NCI-H526 (cell line): ENCODE measurements at places on chromosomes 12 and 14.

GRCh38 chr12:94289461-94290312 is 141.3 kb downstream of the PLXNC1 start:
- no peak for DNase-seq

GRCh38 chr12:55142669-55143565 is 16.7 kb downstream of the OR9K2 start:
- DNase-seq = peak; percentile 7

GRCh38 chr12:69896653-69897381 is 71.8 kb downstream of the MYRFL start:
- DNase-seq = no peak

DNA sequence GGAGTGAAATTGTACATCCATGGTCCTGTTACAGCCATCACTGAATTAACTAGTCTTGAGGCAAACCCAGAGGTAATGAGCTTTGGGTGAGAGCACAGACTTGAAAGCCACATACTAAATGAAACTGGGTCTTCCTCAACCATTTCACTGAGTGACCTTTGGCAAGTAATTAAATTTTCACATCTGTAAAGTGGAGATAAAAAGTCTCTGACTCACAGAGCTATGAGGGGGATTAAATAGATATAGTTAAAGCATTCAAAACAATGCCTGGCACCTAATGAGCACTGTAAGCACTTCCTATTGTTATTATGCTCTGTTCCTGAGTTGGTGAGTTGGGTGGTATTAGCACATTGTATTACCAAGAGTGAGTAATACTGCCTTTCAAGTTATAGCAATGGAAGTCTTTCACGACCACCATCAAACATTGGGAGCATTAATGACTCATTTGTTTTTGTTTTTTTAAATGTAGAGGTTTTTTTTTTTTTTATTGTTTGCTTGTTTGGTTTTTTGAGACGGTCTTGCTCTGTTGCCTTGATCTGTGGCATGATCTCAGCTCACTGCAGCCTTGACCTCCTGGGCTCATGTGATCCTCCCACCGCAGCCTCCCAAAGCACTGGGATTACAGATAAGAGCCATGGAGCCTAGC is 12.5 kb upstream of the STRN3 start:
- no peak for DNase-seq

GRCh38 chr12:131380965-131381705 is 329.8 kb upstream of the SFSWAP start:
- DNase-seq = no peak

DNA sequence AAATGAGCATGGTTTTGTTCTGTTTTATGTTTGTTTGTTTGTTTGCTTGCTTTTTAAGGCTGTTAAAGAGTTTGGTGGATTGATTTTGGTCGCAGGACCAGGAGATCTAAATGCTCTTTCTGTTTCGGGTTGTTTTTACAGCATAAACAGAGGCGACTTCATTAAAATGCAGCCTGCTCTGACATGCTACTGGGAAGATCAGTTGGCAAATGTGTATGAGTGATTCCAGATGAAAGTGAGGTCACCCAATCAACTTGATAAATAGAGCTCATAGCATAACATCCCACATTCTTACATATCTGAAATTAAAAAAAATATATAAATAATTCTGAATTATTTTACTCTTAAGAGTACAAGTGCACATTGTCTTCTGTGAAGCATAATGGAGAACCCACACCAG is 947.7 kb downstream of the GALC start:
- no peak for DNase-seq

DNA sequence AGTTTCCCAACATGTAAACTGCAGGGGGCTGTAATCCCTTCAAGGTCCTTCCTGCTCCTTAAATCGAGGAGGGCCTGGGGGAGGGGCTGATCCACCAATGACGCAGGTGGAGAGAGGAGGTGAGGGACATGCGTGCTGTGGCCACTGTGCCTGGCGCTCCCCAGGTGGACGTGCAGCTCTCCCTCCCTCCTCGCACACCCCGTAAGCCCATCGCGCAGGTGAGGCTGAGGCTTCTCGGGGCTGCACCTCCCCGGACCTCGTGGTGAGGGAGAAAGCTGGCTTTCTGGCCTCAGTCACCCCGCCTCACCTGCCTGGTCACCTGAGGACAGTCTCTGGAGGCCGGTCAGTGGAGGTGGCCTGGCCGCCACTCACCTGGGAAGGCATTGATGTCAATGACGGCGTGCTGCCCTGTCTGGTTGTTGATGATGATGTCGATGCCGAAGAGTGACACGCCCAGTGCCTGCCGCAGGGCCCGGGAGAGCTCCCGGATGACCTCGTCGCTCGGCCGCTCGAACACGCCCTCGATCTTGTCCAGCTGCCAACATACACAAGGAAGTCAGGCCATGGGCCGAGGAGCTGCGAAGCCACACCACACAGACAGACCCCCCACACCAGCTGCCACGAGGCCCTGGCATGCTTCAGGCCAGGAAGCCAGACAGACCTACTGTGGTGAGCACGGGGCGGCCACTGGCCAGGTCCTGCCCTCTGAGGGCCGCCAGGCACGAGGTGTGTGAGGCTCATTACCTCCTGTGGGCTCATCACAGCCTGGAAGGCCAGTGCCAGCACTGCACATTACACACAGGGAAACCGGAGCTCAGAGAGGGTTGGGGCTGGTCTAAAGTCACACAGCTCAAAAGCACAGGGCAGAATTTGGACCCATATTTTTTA is 23.3 kb downstream of the CHGA start:
- DNase-seq = no peak

DNA sequence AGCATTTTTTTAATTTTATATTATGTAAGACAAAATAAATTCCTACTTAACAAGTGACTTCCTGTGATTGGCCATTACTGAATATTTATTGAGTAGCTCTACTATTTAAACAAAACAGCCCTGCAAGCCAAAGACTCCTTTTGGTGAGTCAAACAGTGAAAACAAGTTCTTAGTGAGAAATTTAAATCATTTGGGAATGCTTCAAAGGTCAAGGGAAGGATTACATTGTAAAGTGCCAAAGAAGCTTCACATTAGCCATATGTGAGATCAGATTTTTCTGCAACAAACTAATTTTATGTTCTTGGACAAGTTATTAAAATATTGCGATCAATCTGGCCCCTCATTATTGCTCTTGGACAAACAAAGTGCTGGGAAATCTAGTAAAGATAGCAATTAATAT is 795.4 kb upstream of the MGAT4C start:
- DNase-seq = no peak

GRCh38 chr12:25904442-25904841 is 54.0 kb upstream of the RASSF8 start:
- no peak for DNase-seq

- DNase-seq = no peak
These were observed 34.8 kb downstream of the DIO3 start for GRCh38 chr14:101595887-101596721.

DNA sequence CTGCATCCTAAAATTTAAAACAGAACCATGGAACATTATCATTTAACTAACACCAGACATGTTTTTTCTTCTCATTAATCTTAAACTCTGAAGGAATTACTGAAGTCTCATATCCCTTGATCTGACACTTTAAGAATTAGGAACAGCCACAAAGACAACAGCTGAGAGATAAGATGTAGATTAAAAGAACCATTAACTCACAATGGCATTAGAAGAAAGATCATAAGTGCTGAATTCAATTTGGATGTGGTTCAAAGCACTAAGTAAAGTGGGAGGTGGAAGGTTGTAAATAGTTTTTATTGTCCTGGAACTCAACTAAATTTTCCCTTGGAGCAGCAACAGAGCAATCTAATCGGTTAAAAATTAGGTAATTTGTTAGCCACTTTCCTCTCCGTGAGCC is 199.0 kb upstream of the ATP2B1 start:
- no peak for DNase-seq

- peak; percentile 29 for DNase-seq
These were observed 8.1 kb downstream of the ZNF219 start for GRCh38 chr14:21090194-21090939.

DNA sequence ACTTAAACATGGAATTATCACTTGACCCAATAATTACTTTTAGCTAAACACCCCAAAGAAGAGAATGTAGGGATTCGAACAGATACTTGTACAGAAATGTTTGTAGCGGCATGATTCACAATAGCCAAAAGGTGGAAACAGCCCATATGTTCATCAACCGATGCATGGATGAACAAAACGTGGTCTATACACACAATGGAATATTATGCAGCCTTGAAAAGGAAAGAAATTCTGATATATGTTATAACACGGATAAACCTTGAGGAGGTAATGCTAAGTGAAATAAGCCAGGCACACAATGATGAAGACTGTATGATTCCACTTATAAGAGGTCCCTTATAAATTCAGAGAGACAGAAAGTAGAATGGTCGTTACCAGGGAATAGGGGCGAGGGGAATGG is 659.4 kb downstream of the MED13L start:
- DNase-seq = no peak

GRCh38 chr12:4153343-4153892 is 120.1 kb upstream of the CCND2 start:
- DNase-seq = no peak

DNA sequence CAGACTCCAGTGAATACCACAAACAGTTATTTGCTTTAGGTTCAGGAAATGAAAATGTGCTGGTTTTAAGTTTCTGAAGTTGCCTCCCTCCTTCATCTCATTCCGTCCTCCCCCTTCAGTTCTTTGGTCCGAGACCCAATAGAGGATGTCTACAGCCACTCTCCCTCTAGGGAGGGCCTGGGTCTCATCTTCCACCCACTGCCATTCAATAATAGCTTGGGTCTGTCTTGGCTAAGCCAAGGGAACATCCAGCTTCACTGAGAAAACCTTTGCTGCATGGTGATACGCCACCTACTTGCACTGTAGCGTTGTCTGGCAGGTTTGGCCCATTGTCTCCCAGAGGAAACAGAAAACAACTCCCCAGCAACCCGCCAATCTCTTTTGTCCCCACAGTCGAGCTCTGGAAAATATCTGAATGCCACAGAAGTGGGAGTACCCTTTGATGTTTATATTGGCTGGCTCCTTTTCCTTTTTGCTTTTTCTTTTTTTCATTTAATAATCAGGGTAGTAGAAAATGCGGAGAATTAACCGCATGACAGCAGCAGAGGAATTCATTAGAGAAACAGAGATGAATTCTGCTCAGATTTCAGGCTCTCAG is 380.1 kb downstream of the RAD51B start:
- no peak for DNase-seq

DNA sequence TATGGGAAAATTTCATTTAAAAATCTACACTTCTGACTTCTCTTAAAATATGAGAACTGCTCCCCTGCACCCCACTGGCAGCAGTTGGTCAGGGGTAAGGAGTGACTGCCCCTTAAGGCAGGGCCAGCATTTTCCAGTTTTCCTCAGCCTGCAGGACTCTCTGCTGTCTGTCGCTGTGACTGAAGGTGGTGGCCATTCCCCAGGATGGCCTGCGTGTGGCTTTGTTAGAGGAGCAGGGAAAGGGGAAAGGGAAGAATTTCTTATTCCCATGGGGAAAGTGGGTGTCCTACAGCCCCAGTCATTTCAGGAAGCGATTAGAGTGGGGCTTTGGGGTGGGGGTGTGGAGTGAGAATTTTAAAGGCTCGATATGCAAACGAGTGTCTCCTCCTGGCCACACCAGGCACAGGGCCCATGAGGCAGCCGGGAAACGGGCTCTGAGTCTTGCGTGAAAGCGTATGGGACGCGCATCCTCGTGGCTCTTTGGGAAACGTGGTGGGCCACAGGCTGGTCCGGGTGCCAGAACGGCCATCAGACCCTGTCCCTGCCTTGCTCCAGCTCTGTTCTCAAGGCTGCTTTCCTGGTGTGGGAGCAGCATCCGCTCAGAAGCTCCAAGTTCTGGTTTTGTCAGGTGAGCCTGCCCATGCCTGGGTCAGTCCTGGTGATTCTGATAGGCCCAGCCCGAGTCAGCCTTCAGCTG is 23.5 kb downstream of the ADGRD1 start:
- DNase-seq = peak; percentile 30

DNA sequence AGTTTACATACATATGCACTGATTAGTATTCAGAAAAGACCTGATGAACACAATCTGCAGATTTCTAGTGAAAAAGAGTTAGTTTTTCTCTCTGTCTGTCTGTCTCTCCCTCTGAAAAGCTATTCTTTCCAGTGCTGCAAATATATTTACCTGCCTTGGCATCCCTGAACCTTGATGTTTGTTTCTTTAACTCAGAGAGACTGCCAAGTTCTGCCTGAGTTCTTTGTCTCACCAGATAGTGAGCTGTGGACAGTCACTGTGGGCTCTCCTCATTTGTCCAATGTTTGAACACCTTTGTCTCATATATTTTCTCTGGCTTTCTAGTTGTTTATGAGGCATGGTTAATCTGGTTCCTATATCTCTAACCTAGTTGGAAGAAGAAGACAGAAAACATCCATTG is 250.4 kb downstream of the SOX5 start:
- DNase-seq = no peak

DNA sequence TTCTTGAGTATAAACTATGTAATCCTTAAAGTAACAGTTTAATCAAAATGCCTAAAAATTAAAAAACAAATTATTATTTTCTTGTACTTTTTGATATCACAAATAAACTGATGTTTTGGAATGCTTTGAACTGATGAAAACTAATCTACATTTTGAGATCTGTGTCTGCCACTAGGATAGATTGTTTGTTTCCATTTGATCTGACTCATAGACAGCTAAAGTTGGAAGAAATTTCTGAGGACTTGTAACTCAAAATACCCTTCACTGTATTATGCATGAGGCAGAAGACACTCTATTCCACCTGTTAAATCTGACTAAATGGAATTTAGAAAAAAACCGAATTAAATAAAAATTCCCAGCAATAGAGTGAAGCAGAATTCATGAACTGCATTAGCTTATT is 1400.0 kb upstream of the FLRT2 start:
- no peak for DNase-seq

DNA sequence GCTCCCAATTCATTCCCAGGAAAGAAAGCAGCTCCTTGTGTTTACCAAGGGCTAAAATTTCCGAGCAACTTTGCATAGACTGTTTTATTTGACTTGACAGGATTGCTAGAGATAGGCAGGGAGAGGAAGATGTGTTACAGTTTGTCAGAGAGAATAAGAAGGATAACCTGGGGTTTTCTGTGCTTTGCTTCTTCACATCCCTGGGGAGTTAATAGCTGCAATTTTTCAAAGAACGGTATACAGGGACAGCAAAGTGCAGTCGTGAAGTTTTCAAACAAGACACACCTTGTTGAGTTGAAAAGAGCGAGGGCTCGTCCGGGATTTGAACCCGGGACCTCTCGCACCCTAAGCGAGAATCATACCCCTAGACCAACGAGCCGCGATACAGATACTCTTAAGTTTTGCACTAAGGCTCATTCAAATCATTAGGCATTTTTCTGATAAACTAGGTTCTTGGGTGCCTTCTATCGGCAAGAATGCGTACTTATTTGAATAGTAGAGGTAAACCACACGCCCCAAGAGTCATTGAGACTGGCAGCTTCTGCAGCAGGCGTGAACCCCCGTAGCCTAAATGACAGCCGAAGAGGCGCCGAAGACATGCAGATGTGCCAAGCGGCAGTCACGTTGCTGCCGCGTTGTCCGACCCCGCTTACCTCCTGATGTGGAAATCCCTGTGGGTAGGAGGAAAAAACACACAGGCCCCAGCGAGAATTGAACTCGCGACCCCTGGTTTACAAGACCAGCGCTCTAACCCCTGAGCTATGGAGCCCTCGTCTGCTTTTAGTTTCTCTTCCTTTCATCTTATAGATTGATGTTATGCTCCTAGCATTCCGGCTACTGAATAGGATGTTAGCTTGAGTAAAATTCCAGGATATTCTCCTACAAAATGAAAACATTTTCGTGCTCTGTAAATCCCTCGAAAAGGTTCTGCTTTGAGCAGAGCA is 22.2 kb upstream of the RNASE12 start:
- peak; percentile 98 for DNase-seq
